ENCODE measurements at places on chromosomes 6 and 20.
A peak's percentile ranks its signal among the peaks of the same experiment; 100 is the strongest.

GRCh38 chr6:79669766-79670165 lies 38.6 kb downstream of the SH3BGRL2 start:
- no peak for DNase-seq

DNA sequence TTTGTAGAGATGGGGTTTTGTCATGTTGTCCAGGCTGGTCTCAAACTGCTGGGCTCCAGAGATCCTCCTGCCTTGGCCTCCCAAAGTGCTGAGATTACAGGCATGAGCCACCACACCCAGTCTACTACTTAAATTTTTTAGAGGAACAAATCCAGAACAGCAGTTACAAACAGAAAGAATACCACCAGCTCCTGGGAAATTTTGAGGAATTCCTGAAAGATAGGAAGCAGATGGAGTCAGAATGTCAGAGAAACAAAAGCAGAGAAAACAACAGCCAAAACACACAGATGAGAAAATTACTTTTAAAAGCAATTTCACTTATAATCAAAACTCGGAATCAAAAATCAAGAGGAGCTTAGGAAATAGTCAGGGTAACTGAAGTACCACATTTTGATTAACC lies 543.3 kb upstream of the MARCKS start:
- DNase-seq = no peak

DNA sequence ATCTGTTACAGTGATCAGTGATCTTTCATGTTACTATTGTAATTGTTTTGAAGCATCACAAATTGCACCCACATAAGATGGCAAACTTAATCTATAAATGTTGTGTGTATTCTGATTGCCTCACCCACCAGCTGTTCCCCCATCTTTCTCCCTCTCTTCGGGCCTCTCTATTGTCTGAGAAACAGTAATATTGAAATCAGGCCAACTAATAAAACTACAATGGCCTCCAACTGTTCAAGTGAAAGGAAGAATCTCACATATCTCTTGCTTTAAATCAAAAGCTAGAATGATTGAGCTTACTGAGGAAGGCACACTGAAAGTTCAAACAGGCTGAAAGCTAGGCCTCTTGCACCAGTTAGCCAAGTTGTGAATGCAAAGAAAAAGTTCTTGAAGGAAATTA lies 141.2 kb downstream of the CDK19 start:
- DNase-seq = no peak

GRCh38 chr6:14397518-14397901 lies 279.9 kb downstream of the CD83 start:
- no peak for DNase-seq

DNA sequence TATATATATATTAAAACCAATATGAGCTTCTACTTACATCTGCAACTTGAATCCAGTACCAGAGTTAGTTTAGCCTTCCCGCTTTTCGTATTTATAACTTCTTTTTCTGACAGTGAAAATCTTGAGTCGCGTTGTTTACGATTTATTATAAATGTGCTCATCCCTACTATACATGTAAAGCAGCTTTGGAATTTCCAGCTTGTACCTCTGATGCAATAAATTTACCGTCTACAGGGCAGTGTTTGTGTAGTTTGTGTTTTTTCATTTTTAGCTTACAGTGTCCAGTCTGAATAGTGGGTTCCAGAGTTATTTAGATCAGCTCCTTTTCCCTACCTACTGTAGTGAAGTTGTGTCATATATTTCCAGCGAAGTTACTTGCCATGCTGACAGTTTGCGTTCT lies 66.3 kb downstream of the TIAM2 start:
- no peak for DNase-seq

GRCh38 chr20:16257021-16257420 lies 316.2 kb downstream of the KIF16B start:
- DNase-seq = no peak

GRCh38 chr6:20333721-20334269 lies 67.9 kb upstream of the E2F3 start:
- no peak for DNase-seq

DNA sequence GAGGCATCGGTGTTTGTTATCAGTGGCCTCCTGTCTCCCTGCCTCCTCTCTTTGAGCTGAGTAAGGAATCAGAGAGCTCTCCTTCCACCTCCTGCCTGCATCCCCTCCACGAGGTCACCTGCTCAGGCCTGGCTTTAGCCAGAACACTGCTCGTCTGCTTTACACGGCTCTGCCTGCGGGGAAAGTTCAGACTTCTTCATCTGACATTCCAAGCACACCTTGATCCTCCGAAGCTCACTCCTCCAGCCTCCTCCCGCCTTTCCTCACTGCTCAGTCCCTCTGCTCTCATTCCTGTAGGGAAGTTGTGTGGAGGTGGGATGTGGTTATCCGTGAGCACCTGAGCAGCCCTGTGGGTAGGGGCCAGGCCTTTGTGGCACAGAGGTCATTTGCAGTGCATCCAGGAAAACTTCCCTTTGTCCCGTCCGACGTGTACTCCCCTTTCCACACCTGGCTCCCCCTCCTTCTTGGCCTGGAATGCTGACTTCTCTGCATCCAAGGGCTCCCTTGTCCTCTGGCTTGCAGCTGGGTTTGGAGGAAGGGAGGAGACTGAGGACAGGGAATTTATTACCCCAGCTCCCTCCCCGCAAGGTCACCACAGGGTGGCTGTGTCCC lies 12.8 kb upstream of the CCDC167 start:
- DNase-seq = no peak

- DNase-seq = no peak
These were observed 19.0 kb upstream of the TGM2 start for GRCh38 chr20:38184101-38184500.

DNA sequence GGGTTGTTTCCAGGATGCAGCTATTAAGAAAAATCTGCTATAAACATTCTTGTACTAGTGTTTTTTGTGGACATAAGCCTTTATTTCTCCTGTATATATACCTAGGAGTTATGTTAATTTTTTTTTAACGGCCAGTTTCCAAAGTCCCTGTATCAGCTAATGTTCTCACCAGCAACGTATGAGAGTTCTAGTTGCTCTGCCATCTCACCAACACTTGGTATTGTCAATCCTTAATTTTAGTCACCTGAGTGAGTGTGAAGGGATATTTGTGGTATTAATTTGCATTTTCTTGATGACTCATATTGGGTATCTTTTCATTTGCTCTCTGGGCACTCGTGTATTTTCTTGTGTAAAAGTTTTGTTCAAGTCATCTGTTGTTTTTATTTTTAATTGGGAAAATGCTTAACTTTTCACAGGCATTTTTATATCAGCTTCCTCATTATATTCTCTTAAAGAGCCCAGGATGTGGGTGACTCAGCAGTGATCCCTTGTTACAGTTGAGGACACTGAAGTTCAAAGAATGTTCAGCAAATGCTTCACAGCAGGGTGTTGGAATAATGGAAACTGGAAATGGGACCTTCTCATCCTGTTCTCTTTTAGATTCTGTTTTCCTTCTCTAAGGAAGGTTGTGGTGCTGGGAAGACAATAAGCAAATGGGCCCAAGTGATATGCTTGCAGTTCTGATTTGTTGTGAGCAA lies 211.7 kb upstream of the PRND start:
- peak; percentile 88 for DNase-seq

DNA sequence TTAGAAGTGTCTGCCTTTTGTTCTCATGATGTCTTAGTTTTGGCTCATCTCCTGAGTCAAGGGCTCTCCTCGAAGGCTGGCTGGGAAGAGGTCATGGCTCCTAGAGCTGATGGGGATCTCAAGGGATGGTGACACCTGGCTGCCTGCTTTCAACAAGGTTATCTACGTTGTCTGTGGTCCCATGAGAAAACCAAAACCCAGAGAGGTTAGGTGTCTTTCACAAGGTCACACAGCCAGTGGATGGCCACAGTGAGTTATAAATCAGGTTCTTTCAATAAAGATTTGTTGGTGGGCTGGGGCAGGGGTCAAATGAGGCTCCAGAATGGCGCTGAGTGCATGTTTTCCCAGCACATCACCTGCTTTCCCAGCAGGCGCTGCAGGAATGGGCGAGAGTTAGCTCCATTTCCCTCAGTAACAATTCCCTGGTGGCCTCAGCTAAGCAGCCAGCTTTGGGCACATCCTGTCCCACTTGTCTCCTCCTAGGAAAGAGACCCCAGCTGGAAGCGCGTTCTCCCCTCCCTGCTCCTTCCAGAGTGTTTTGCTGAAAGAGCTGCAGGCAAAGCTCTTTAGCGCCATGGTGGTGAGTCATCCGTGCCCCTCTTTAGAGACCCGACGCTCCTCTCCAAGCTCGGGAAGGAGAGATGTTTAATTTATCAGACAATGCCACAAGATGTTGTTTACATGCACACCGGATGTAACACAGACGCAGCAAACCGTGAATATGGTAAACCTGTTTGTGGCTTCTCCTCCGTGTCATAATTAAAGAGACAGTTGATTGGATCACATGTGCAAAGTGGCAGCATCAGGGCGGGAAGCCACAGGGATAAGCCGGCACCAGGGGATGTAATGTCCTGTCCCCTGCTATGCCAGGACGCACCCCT lies 109.7 kb downstream of the LRFN2 start:
- DNase-seq = no peak

- no peak for DNase-seq
These were observed 117.9 kb downstream of the CDH4 start for GRCh38 chr20:61369731-61370520.

DNA sequence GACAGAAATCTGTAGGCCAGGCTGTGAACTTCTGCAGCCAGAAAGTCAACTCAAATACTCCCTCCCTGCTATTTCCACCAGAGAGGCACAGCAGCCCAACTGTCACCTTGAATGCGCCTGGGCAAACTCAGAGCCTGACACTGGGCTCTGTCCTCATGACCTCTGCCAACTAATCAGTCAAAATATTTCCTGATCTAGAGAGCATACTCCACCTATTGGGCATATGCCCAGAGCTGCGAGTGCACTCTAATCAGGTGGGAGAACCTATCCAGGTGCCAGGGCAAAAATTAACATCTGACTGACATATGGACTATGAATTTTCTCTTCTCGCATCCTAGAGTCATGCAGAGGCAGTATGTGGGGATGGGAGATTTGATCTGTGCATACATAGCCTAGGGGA lies 406.3 kb upstream of the RUNX2 start:
- DNase-seq = no peak

- no peak for DNase-seq
These were observed 657 bp upstream of the LTV1 start for GRCh38 chr6:143842461-143842901.

DNA sequence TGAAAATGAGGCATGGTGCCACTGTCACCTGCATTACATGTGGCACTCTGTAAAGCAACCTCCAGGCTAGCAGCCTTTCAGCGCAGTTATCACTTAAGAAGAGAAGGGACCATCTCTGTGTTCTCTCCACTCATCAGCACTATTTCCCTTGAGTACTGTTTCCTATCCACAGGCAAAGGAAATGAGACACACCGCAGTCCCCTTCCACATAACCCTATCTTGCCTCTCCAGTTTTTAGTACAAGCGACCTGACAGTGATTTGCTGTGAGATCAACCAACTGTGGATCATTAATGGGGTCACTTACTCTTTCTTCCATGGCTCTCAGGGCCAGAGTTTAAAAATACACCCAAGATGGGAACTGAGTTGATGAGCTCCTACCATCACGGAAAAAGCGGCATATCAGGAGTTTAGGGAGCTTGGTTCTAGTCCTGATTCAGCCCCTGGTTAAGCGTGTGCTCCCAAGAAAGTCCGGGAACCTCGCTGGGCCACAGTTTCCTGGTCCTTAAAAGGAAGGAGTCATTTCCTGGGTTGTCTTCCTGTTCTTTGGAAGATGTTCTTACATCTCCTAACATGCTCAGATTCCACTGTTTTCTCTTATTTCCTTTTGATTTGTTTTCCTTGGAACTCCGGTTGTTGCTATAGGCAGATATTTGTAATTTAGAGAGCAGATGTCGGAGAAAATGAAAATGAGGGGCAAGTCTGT lies 27.3 kb downstream of the PRDM1 start:
- DNase-seq = peak; percentile 36

All from EH (cell line).